ENCODE measurements at places on chromosomes 3 and 15. TPM values are rescaled to one million over a fixed set of nuclear protein-coding genes. Genes with fewer than 3 reads are reported as not detected.

DNA sequence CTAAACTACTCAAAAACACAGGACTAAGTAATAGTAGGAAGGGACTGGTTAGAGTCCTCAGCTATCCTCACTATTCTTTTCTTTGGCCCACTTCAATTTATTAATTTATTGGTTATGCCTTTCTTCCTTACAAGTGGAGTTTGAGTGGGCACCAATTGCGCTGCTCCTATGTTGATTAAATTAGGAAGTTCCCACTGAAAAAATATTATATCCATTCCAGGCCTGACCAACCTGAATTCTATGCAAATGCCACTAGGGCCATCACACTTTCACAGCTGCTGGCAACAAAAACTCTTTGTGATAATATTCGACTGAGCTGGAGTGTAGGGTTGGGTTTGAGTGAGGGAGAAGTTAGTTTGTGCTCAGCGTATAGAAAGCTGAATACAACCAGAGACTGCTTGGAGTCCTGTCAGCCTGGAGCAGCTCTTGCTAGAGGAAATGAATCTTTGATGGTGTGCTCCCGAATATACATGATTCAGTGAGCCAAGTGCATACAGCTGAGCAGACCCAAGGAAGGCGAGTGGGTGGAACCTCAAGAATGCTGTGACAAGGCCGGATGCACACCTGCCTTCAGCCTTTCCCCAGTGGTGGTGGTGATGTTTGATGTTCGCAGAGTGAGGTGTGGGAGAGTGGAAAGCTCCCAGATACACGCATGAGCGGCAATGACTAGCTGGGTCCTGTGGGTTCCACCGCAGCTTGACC, 1.5 kb downstream of the ARHGEF3 start:
- H3K27me3 ChIP-seq = no peaks in the 10 kb centered on the region
- H3K4me3 ChIP-seq = peak overlapping the region; percentile 72
- peaks cover 25% of the 10 kb centered on the region for H3K4me1 ChIP-seq
- no peaks in the 10 kb centered on the region for H3K36me3 ChIP-seq

Gene CAPN3
- 0.38 TPM for total RNA-seq

DNA sequence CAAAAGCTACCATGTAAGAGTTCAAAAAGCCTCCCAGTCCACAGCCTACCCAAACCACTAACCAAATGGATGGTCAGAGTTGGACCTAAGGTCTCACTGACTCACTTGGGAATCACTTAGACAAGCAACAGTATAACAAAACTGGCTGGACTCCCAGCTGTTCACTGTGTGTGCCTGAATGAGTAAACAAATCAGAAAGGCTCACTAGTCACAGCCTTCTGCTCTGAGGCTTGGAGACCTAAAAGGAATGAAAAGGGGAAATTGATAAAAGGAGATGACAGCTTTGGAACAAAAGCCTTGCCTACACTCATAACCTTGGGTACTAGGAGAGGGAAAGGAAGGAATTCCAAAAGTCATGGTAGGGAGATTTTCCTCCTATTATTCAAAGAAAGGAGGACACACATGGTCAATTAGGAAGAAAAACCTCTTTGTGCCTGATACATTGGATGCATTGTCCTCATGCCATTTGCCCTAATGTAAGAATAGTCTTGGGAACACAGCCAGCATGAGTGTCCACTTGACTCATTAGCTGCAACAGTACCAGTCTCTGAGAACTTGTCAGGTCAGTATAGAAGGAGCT, 92.3 kb downstream of the FRMD5 start:
- no peaks in the 10 kb centered on the region for H3K27me3 ChIP-seq
- H3K4me3 ChIP-seq = no peak overlapping the region
- no peaks in the 10 kb centered on the region for H3K36me3 ChIP-seq
- H3K27ac ChIP-seq = peak overlapping the region; percentile 92
- DNase-seq = peak; percentile 100

- DNase-seq = no peak
- H3K4me1 ChIP-seq = no peaks in the 10 kb centered on the region
- no peaks in the 10 kb centered on the region for H3K36me3 ChIP-seq
- H3K27me3 ChIP-seq = no peaks in the 10 kb centered on the region
Measured at GRCh38 chr3:156579427-156579851, 24.5 kb upstream of the SSR3 start.

GRCh38 chr15:57296473-57297162, 79.7 kb upstream of the CGNL1 start:
- H3K27ac ChIP-seq = no peak overlapping the region
- DNase-seq = no peak
- no peaks in the 10 kb centered on the region for H3K36me3 ChIP-seq

GRCh38 chr3:140529558-140529957, 148.3 kb upstream of the TRIM42 start:
- H3K27ac ChIP-seq = peak overlapping the region; percentile 76
- H3K4me3 ChIP-seq = no peak overlapping the region
- peaks cover 21% of the 10 kb centered on the region for H3K4me1 ChIP-seq
- H3K27me3 ChIP-seq = no peaks in the 10 kb centered on the region
- no peak for DNase-seq
- H3K36me3 ChIP-seq = no peaks in the 10 kb centered on the region

- H3K4me3 ChIP-seq = no peak overlapping the region
- no peak overlapping the region for H3K27ac ChIP-seq
- H3K36me3 ChIP-seq = no peaks in the 10 kb centered on the region
- peaks cover 20% of the 10 kb centered on the region for H3K27me3 ChIP-seq
- no peaks in the 10 kb centered on the region for H3K4me1 ChIP-seq
- no peak for DNase-seq
Measured at GRCh38 chr3:140914384-140914945, 27.2 kb upstream of the SLC25A36 start.

DNA sequence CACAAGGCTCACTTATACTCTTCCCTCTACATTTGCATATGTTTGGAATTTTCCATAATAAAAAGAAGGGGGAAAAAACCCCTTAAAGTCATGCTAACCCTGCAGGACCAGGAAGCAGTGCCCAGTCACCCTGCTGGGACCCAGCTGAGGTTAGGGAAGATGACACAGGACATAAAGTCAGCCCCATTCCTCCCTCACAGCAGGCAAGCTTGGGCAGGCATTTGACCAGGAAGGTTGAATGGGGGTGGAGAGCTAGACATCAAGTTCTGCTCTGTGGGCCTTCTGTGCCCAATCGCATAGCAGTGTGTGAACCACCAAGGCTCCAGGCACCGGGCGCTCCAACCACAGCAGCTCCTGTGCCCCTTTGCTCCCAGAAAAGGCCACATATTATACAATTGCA, 7.1 kb upstream of the HDAC11 start:
- H3K4me3 ChIP-seq = no peak overlapping the region
- no peaks in the 10 kb centered on the region for H3K36me3 ChIP-seq
- no peak for DNase-seq

DNA sequence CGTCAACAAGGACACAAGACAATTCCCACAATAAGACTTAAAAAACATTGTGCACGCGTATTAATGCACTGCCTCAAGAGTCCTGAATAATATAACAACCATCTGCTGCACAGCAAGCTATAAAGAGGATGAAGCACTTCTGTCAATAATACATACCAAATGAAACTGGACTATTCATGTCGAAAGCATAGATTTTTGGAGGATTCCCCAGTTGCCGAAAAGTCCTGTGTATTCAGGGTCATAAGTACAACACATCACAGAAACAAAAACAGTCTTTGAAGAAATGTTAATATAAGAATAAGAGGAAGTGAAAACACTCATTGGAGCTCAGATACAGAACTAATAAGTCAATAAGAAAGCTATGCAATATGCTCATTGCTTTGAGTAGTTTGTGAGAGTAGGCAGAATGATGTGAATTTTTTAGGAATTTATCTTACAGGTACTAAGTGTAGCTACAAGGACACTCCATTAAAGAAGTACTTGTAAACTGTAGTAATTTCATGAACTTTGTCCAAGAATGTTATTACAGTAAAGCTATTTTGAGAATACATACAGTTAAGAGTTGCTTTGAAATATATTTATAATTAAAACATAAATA, 31.6 kb downstream of the CBLB start:
- H3K36me3 ChIP-seq = peaks cover 12% of the 10 kb centered on the region
- peaks cover 25% of the 10 kb centered on the region for H3K4me1 ChIP-seq
- no peak for DNase-seq

DNA sequence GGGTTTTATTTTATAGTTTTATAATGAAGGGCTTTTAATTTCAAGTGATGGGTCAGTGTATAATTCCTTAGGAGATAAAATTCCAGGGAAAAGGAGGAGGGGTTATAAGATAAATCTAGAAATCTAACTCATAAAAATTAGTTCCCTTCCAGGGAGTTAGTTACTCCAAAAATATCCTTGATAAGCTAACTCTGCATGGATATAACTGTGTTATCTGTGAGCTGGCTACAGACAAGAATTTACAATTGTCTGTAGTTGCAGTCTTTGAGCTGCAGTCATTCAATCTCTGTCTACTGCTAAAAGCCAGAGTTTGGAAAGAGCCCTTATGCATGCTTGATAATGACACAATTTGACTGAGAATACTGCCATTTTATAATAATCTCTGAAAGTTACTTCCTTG, 432.3 kb upstream of the TPRG1 start:
- H3K36me3 ChIP-seq = no peaks in the 10 kb centered on the region
- H3K4me1 ChIP-seq = no peaks in the 10 kb centered on the region
- no peak for DNase-seq
- H3K4me3 ChIP-seq = no peak overlapping the region
- H3K27ac ChIP-seq = no peak overlapping the region

DNA sequence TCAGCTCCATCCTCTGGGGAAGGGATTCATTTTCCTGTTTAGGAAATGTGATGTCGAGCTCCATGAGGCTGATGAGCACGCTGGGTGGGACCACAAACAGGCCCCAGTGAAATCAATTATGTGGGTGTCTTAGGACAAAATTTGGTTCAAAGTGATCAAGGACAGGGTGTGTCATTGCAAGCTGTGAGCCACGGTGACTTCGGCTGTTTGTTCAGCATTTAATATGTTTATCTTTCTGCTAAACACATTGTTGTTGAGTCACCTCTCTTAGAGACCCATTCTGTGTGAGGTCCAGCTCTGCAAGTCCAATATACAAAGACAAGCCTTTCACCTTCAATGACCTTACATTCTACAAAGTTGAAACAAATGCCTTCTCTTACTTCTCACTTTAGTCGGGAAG, 41.3 kb downstream of the SSR3 start:
- DNase-seq = no peak
- no peak overlapping the region for H3K27ac ChIP-seq
- H3K4me1 ChIP-seq = no peaks in the 10 kb centered on the region
- no peak overlapping the region for H3K4me3 ChIP-seq
- no peaks in the 10 kb centered on the region for H3K36me3 ChIP-seq

Gene HDGFL3
- 91.9 TPM for total RNA-seq

Gene ACKR2
- 2.1 TPM for total RNA-seq

GRCh38 chr3:63559884-63560283, 92.6 kb upstream of the SNTN start:
- H3K4me1 ChIP-seq = no peaks in the 10 kb centered on the region
- DNase-seq = peak; percentile 35
- no peak overlapping the region for H3K27ac ChIP-seq
- no peak overlapping the region for H3K4me3 ChIP-seq
- no peaks in the 10 kb centered on the region for H3K36me3 ChIP-seq
- no peaks in the 10 kb centered on the region for H3K27me3 ChIP-seq

GRCh38 chr3:120821426-120821825, 78.9 kb downstream of the GTF2E1 start:
- no peak overlapping the region for H3K27ac ChIP-seq
- H3K27me3 ChIP-seq = no peaks in the 10 kb centered on the region
- H3K4me1 ChIP-seq = no peaks in the 10 kb centered on the region
- no peaks in the 10 kb centered on the region for H3K36me3 ChIP-seq
- H3K4me3 ChIP-seq = no peak overlapping the region

DNA sequence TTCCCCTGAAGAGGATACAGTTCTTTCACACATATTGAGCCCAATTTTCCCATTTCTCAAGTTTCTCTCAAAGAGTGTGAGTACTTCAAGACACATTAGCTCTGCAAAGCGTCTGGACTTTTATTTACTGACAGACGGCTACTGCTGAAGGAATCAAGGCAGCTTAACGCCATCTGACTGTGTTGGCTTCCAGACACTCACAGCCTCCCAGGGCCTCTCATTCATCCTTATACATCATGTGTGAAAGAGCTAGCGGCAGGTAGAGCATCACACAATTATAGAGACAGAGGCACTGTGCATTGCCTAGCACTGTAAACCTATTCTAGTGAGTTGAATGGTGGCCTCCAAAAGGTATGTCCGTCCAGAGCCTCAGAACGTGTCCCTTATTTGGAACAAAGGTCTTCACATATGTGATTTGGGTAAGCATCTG, 284.1 kb upstream of the STT3B start:
- no peaks in the 10 kb centered on the region for H3K4me1 ChIP-seq
- DNase-seq = no peak
- no peaks in the 10 kb centered on the region for H3K36me3 ChIP-seq

DNA sequence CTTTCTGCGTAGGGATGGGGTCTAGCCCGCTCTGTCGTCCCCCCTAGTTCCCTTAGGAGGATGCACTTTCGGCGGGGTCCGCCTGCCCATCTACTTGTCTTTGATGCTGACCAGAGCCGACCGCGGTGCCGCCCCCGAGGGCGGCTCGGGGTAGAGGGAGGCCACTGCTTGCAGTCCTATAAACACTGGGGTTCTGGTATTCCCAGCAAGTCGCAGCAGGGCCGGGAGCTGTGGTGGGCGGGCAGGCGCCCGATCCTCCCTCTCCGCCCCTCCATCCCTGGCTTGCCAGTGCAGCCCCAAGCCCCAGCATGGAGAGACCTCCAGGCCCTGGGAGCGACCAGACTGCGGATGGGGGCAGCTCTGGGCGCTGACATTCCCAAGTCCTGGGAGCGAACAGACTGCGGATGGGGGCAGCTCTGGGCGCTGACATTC, 830 bp downstream of the SEMA4B start:
- no peaks in the 10 kb centered on the region for H3K27me3 ChIP-seq
- H3K27ac ChIP-seq = no peak overlapping the region
- H3K4me3 ChIP-seq = peak overlapping the region; percentile 85
- no peaks in the 10 kb centered on the region for H3K36me3 ChIP-seq
- peaks cover 16% of the 10 kb centered on the region for H3K4me1 ChIP-seq
- no peak for DNase-seq

- H3K27ac ChIP-seq = no peak overlapping the region
- no peaks in the 10 kb centered on the region for H3K27me3 ChIP-seq
- H3K4me1 ChIP-seq = peaks cover 31% of the 10 kb centered on the region
Measured at GRCh38 chr3:15292765-15293522, 39.4 kb downstream of the SH3BP5 start.

DNA sequence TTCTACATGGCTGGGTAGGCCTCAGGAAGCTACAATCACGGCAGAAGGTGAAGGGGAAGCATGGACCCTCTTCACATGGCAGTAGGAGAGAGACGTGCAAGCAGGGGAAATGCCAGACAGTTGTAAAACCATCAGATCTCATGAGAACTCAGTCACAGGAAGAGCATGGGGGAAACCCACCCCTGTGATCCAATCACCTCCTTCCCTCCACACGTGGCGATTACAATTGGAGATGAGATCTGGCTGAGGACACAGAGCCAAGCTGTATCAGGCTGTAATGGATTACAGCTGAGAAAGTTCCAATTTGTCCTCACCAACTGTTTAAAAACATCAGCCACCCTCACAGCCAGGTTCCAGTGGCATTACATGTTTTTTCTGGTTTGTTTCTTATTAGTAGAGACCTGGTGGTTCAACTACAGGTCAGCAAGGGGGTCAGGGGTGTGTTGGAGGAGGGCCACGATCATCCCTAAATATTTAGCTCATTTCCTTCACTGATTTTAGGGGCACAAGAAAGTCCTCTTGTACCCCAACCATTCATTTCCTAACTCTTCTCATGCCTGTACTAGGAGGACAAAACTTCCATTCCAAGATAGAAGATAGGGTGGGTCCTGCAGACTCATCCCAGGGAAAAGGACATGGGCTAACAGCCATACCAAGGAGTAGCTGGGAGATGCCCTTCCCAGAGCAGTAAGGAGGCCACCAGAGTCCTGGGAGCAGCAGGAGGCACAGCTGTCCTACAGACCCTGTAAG, 54.4 kb downstream of the ANXA2 start:
- H3K27ac ChIP-seq = peak overlapping the region; percentile 15
- no peak overlapping the region for H3K4me3 ChIP-seq
- no peaks in the 10 kb centered on the region for H3K27me3 ChIP-seq
- H3K4me1 ChIP-seq = peaks cover 3% of the 10 kb centered on the region
- no peak for DNase-seq
